Nasal cavity respiratory epithelium epithelial cell of viscerocranial mucosa (primary cell): ENCODE measurements at places on chromosomes 12 and 14. TPM values are rescaled to one million over a fixed set of nuclear protein-coding genes. Genes with fewer than 3 reads are reported as not detected.

Gene ELK3
- 8.2 and 19.4 TPM in 2 replicates for total RNA-seq

Gene HOTAIR
- not detected in 2 replicates for total RNA-seq

Gene NELL2
- total RNA-seq: 0.28 TPM in 1 of 2 replicates, not detected in the other

Gene OR4E2
- total RNA-seq: not detected in 2 replicates

Gene SDR9C7
- total RNA-seq: 0.28 and 2.7 TPM in 2 replicates

Gene HOXC6
- total RNA-seq: not detected in 2 replicates

Gene UNC79
- under 0.01 and 0.21 TPM in 2 replicates for total RNA-seq

Gene PGF
- 41.9 and 45.8 TPM in 2 replicates for total RNA-seq

Gene RNASE1
- not detected in 2 replicates for total RNA-seq

Gene E2F7
- 9.4 and 12.3 TPM in 2 replicates for total RNA-seq

Gene HOXC12
- not detected in 2 replicates for total RNA-seq

Gene KLRC1
- not detected in 2 replicates for total RNA-seq

Gene OR6C70
- not detected in 2 replicates for total RNA-seq

Gene PCBP2
- total RNA-seq: 193 and 385 TPM in 2 replicates

Gene LRRIQ1
- under 0.01 and 1.4 TPM in 2 replicates for total RNA-seq

Gene MYO1H
- under 0.01 TPM in 1 of 2 replicates, not detected in the other for total RNA-seq

Gene LRTM2
- total RNA-seq: not detected in 2 replicates

Gene RNASE2
- total RNA-seq: not detected in 2 replicates

Gene C12orf42
- not detected in 2 replicates for total RNA-seq

Gene ANKS1B
- total RNA-seq: 0.07 TPM in 1 of 2 replicates, not detected in the other

Gene ENDOU
- total RNA-seq: under 0.01 TPM in 1 of 2 replicates, not detected in the other

Gene PRB3
- total RNA-seq: not detected in 2 replicates

Gene INSM2
- not detected in 2 replicates for total RNA-seq

Gene RNF212B
- total RNA-seq: not detected in 2 replicates

Gene NGB
- total RNA-seq: 0.07 TPM in 1 of 2 replicates, not detected in the other

Gene KCNJ8
- not detected in 2 replicates for total RNA-seq

Gene TAS2R10
- 1.4 TPM in 1 of 2 replicates, not detected in the other for total RNA-seq

Gene RNASE3
- total RNA-seq: not detected in 2 replicates

Gene TIMM9
- total RNA-seq: 30.1 and 32.9 TPM in 2 replicates

Gene PLEKHA5
- 18.8 and 51.5 TPM in 2 replicates for total RNA-seq

Gene C12orf60
- total RNA-seq: 1.3 and 2.7 TPM in 2 replicates

Gene SERPINA9
- not detected in 2 replicates for total RNA-seq

Gene ASPG
- under 0.01 and 0.71 TPM in 2 replicates for total RNA-seq

Gene PIWIL1
- not detected in 2 replicates for total RNA-seq

Gene RIMBP2
- total RNA-seq: not detected in 2 replicates

Gene CLEC4D
- not detected in 2 replicates for total RNA-seq

Gene PCED1B
- 1.7 and 2.6 TPM in 2 replicates for total RNA-seq

Gene PARPBP
- total RNA-seq: 1.4 and 1.7 TPM in 2 replicates

Gene DNAI7
- total RNA-seq: under 0.01 and 0.07 TPM in 2 replicates

Gene EPYC
- not detected in 2 replicates for total RNA-seq

Gene PRB2
- not detected in 2 replicates for total RNA-seq

Gene DEPDC4
- total RNA-seq: 1.0 and 2.6 TPM in 2 replicates

Gene CFAP251
- 18.1 and 28.0 TPM in 2 replicates for total RNA-seq

Gene EML5
- 0.78 and 1.4 TPM in 2 replicates for total RNA-seq

Gene MDGA2
- total RNA-seq: not detected in 2 replicates

Gene MSI1
- total RNA-seq: not detected in 2 replicates

Gene KRT71
- not detected in 2 replicates for total RNA-seq

Gene DICER1
- 43.1 and 56.6 TPM in 2 replicates for total RNA-seq
